ENCODE measurements at places on chromosomes 1 and 21. TPM values are rescaled to one million over a fixed set of nuclear protein-coding genes. Genes with fewer than 3 reads are reported as not detected.

DNA sequence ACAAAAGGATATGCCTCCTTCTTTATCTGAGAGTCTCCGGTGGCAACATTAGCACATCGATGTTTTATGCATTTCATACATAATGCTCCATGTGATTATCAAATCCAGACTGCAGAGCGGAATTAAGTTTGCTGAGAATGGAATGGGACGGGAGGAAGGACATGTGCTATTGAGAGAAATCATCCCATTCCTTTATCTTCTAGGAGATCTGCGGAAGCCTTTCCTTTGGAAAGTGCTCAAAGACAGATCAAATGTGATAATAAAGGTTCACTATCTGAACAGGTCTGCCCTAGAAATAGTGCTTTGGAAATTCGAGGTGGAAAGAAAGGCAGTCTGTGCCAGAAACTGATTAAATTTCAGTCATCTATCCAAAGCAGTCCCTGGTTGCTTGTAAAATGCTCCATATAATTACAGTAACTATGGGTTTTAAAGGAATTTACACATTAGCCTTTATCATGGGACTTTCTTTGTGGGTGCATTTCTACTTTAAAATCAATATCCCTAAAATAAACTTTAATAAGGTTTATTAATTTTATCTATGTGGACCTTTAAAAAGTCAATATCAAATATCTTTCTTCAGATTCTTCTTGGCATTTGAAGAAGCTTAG is 473.5 kb upstream of the ADGRL2 start:
- no peaks in the 10 kb centered on the region for H3K4me1 ChIP-seq
- no peak for DNase-seq
- no peak overlapping the region for H3K4me3 ChIP-seq
- no peaks in the 10 kb centered on the region for H3K27me3 ChIP-seq
- no peak overlapping the region for H3K27ac ChIP-seq

GRCh38 chr1:208068908-208069307 is 158.0 kb upstream of the CD34 start:
- H3K36me3 ChIP-seq, result peaks cover 7% of the 10 kb centered on the region
- H3K27ac ChIP-seq, result no peak overlapping the region
- no peak for DNase-seq
- H3K27me3 ChIP-seq, result no peaks in the 10 kb centered on the region

DNA sequence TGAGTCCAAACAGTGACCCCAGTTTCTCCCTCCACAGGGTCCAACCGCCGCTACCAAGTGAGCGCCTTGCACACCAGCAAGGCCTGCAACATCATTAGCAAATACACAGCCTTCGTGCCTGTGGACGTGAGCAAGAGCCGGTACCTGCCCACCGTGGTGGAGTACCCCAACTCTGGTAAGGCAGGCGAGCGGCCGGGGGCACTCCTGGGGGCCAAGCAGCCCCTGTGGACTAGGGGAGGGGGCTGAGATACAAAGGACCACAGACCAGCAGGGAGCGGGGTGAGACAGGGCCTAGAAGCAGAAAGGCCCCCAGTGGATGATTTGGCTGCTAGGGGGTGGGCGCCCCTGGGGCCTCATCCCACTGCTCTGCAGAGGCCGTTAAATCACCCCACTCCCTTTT is 54.7 kb downstream of the VWA5B1 start:
- no peaks in the 10 kb centered on the region for H3K4me1 ChIP-seq
- no peaks in the 10 kb centered on the region for H3K36me3 ChIP-seq
- no peak overlapping the region for H3K27ac ChIP-seq
- DNase-seq, result no peak

- DNase-seq, result no peak
- H3K27ac ChIP-seq, result no peak overlapping the region
- H3K27me3 ChIP-seq, result no peaks in the 10 kb centered on the region
- no peaks in the 10 kb centered on the region for H3K36me3 ChIP-seq
Measured at GRCh38 chr21:45880097-45881068, 101.2 kb upstream of the COL6A1 start.

GRCh38 chr21:42584296-42584641 is 69.2 kb upstream of the PDE9A start:
- H3K36me3 ChIP-seq, result no peaks in the 10 kb centered on the region
- no peak overlapping the region for H3K4me3 ChIP-seq
- H3K27ac ChIP-seq, result no peak overlapping the region
- no peak for DNase-seq
- no peaks in the 10 kb centered on the region for H3K4me1 ChIP-seq
- no peaks in the 10 kb centered on the region for H3K27me3 ChIP-seq

- H3K4me3 ChIP-seq, result no peak overlapping the region
- no peak for DNase-seq
- H3K36me3 ChIP-seq, result peaks cover 79% of the 10 kb centered on the region
- H3K4me1 ChIP-seq, result no peaks in the 10 kb centered on the region
- no peaks in the 10 kb centered on the region for H3K27me3 ChIP-seq
Measured at GRCh38 chr1:20645414-20645813, 12.2 kb downstream of the PINK1 start.

- H3K4me3 ChIP-seq, result peak overlapping the region; percentile 12
- peak overlapping the region; percentile 92 for H3K27ac ChIP-seq
- H3K36me3 ChIP-seq, result no peaks in the 10 kb centered on the region
- H3K27me3 ChIP-seq, result no peaks in the 10 kb centered on the region
- DNase-seq, result no peak
Measured at GRCh38 chr1:115134850-115135480, 45.7 kb upstream of the TSPAN2 start.

GRCh38 chr1:220572416-220572815 is 44.5 kb downstream of the MARK1 start:
- H3K4me3 ChIP-seq, result no peak overlapping the region
- H3K36me3 ChIP-seq, result no peaks in the 10 kb centered on the region
- DNase-seq, result no peak
- no peak overlapping the region for H3K27ac ChIP-seq
- no peaks in the 10 kb centered on the region for H3K27me3 ChIP-seq

Gene C1orf226
- 0.85 TPM for total RNA-seq

Gene SPATA6
- total RNA-seq, result 4.2 TPM
